Keratinocyte (primary cell): ENCODE measurements at places on chromosomes 16 and 17.

DNA sequence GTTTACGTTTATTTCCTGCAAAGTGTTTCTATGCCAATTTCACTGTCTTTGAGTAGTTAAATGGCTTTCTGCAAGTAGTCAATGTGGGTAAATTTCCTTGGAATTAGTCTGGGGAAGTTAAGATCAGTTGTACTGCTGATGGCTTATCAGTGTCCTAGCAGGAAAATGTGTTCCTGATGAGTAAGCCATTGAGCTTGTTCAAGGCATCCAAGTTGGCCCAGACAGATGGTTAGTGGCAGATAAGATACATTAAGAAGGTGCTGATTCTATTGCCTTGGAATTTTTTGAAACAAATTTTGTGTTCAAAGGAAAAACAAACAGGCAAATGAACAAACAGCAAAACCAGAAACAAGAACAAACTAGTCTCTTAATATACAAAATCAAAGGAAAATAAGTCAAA lies 258.4 kb downstream of the MAP2K6 start:
- peak; percentile 5 for DNase-seq

DNA sequence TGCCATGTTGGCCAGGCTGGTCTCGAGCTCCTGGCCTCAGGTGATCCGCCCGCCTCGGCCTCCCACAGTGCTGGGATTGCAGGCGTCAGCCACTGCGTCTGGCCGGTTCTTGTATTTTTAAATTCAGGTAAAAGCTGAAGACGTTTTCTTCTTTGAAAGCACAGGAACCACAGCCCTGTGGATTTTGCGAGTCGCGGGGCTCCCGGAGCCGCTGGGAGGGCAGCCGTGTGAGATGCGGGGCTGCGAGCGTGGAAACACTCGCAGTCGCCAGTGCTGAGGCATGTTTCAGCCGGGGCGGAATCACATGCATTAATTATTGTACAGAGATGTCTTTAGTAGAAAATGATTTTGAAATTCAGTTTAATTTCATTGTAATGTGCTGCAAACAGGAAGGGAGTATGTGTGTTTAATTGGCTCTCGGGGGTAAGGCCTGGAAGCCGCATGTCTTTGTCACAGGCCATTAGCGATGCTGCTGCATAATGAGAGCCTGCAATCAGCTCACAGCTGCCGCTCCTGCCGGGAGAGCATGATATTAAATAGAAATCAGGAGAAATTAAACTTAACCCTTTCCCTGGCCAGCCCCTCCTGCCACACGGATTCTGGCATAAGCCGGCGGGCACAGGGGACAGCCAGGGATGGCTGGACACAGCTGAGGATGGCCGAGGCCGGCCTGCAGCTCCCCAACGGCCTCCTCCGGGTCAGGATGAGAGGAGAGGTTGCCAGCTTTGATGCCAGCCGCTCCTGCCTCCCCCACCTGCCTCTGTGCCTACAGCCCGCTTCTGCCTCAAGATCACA lies 35.4 kb upstream of the CDH15 start:
- DNase-seq: no peak

DNA sequence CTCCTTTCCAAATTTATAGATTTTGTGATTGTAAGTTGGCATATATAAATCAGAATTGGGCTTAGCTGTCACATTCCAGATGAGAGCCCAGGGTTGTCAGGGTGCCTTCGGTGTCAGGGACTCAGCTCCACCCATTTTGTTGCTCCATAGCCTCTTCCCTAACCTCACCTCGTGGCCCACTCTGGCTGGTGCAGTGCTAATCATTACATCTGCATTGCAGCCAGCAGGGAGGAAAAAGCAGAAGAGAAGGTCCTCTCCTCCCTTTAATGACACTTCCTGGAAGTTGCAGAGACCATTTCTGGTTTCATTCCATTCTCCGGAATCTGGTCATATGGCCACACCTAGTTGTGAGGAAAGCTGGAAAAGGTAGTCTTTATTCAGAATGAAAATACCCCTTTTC lies 113.3 kb downstream of the CCT6B start:
- no peak for DNase-seq

- no peak for DNase-seq
Observed at GRCh38 chr17:9346296-9346926, 229.2 kb downstream of the STX8 start.

GRCh38 chr16:87303431-87303930 lies 13.7 kb downstream of the C16orf95 start:
- DNase-seq: no peak

- peak; percentile 32 for DNase-seq
Observed at GRCh38 chr16:82043680-82044584, 8.9 kb downstream of the HSD17B2 start.

DNA sequence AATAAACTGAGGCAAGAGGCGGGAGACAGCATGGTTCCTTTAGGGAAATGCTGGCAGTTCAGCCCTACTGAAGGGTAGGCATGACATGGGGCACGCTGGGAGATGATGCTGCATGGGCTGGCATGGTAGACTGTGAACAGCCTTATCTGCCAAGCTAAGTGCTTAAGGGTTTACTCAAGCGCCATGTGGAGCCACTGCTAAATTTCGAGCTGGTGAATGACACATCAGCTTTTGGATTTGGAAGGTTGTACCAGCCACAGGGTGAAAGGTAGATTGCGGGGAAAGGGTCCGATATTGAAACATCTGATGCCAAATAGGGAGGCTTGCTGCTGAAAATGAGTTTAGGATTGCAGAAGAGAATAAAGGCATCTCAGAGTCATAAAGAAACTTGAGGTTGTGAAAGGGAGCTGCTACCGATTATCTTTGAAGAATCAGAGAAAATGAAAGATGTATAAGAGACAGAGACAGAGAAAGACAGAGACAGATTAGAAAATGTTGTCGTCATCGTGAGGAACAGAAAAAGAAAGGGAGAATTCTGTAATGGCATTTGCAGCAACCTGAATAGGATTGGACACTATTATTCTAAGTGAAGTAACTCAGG lies 16.3 kb downstream of the PIK3R5 start:
- no peak for DNase-seq

DNA sequence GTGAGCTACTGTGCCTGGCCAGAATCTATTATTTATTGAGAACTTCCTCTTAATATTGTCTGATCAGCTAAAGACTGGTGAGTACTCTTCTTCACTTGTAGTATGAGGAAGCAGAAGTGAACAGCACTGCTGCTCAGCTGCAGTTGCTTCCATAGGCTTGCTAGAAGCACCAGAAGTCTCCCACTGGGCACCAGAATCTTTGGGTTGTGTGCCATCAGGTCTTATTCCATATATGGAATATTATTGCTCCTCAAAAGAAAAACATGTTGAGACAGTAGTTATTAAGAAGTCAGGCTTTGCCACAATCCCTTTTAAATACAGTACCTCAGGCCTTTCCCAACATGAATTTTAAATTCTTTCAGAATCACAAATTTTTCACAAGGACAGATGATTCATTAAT lies 17.2 kb downstream of the SNTB2 start:
- DNase-seq: no peak

GRCh38 chr17:35291802-35292201 lies 48.9 kb downstream of the SLFN5 start:
- no peak for DNase-seq

GRCh38 chr16:53632526-53632925 lies 71.1 kb downstream of the RPGRIP1L start:
- DNase-seq: no peak

DNA sequence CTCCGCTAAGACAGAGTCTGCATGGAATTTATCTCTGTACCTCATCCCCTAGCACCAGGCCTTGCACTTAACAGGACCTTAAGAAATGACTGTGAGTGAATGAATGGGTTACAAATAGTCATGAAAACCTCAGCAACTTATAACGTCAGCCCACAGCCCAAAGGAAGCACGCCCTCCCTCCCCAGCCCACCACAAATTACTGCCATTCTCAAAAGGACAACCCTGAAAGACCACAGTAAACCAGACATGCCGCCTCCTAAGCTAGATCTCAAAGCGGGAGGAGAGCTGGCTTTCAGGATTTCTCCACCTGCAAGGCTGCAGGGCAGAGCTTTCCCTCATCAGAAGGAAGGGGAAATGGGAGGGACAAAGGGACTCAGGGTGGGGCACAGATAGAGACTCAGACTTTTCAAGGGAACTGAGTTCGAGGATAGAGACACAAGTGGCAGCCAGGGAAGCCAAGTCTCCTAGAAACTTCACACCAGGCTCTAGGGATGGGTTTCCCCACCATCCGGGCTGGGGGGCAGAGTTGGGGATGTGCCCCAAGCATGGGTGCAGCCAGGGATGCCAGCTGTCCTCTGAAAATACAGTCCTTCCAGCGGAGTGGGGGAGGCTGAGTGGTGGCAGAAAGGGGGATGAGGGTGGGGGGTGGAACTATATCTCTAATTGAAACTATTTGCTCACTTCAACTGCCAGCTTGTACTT lies 56.7 kb downstream of the PLXDC1 start:
- no peak for DNase-seq

- DNase-seq: no peak
Observed at GRCh38 chr16:11258553-11259492, 2.8 kb upstream of the SOCS1 start.

DNA sequence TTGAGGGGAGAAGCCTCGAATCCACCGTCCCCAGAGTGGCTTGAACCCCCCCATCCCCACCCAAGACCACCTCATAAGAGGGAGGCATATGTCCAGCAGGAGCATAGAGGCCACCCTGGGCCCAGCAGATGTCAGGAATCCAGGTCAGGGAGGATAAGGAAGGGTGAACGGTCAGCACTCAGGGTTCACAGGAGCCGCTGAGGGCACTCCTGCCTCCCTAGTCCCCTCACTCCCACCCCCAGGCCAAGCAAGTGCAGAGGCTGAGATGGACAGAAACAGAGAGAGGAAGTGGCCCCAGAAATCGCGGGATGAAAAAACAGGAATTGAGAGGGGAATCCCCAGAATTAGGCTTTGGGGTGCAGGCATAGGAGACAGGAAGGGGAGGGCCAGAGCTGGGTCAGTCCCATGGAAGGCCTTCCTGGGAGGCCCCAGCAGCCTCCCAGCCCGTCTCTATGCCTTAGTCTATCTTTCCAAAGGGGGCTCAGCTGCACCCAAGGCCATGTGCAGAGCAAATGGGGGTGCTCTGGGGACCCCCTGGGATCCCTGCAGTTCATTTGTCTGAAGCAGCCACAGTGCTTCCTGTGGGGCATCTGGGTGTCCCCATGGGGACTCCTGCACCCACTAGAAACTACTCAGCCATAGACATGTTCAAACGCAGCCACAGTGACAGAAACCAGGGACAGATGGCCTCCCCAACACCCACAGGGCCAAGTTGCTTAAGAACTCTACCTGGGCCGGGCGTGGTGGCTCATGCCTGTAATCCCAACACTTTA lies 1.7 kb downstream of the CMTM3 start:
- DNase-seq: no peak

DNA sequence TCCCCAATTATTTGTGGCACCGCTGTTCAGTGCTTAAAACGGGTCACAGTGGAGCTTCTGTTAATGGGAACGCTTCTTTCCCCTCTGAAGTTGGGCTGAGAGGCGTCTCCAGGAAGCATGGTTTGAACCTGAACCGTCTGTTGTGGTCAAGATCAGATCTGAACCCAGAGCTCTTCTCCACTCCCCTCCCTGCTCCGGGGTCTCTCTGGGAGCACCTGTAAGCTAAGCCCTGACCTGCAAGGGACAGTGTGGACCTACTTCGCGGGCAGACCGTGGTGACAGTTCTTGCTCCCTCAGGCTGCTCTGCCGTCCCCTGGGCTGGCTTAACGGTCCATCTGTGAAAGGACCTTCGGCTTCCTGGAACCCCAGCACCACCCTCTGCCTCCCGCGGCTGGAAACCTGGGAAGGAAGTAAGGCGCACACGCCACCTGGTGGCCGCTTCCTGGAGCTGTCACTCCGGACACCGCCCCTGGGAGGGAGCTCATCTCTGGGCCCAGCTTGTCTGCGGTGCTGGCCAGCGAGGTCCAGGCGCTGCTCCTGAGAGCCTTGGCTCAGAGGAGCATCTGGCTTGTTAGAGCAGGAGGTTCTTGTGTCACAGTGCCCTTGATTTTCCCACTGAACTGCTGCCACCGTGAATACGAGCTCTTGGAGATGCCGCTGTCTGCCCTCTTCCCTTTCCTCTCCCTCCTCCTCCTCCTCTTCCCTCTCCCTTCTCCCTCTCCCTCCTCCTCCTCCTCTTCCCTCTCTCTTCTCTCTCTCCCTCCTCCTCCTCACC lies 518.5 kb upstream of the EEF2KMT start:
- DNase-seq: no peak
